Stimulated activated CD8-positive, alpha-beta memory T cell treated with anti-CD3 and anti-CD28 coated beads, Interleukin-15, amount 100 ng/mL, for 24 hours (primary cell): ENCODE measurements at places on chromosomes 5 and 9.

- no peak for DNase-seq
Observed at GRCh38 chr5:113053511-113053995, 77.0 kb downstream of the DCP2 start.

DNA sequence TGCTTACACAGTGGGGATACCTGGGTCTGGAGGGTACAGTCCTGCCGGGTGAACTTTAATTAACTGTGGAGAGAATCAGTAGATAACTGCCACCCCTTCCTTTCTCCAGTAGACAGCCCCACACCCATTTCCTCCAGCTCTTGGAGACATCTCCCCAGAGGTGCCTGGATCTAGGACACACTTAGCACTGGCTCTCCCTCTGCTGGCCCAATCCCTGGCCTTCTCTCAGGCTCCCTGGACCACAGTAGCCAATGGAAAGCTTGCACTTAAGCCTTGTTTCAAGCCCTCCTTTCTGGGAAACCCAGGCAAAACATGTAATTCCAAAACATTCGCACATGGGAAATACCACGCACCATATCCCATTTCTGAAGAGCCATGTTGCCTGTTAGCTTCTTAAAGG, 169.2 kb upstream of the GAS1 start:
- no peak for DNase-seq

DNA sequence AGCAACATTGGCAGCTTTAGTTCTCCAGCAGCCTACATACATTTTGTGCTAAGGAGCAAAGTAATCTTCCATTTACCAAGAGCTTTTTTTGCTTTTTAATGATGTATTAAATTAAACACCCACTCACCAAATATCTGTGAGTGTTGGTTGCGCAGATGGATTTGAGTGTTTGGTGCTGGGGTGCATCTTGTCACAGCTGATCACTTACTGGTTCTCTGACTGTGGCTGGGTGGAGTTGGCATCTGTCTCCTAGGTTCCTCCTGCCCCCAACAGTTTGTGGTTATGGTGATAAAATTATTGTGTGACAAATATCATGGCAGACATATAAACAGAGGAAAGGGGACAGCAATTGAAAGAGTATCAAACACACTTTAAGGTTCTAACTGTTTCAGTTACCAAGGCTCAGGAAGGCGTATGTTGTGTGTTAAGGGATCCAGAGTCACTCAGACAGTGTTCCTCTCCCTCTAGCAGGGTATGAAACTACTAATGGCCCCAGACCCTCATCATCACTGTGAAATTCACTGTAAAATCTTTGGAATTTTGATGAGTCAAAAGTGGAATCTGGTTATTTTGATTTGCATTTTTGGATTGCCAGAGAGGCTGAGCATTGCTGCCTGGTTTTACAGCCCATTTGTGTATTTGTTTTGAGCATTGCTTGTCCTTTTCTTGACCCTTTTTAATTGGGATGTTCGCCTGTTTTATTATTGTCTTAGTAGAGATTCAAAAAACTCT, 81.7 kb downstream of the PDE8B start:
- no peak for DNase-seq

- no peak for DNase-seq
Observed at GRCh38 chr9:77020413-77021290, 1.2 kb downstream of the FOXB2 start.

DNA sequence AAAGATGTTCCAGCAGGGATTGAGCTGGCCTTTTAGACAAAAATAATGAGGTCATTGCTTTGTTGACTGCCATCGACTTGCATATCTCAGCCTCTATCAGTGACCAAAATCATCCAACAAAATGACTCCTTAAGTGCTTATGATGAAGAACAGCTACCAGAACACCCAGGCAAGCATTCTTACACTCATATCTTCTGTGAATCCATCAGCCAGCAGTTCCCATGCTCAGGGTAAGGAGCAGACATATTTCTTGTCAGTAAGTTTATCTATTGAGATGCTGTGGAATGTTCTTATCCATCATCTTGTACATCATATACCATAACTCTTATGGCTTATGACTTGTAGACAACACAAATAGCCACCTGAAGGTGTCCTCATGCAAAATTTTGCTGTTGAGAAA, 20.2 kb upstream of the SPDL1 start:
- DNase-seq: no peak

- DNase-seq: no peak
Observed at GRCh38 chr5:3596261-3596825, 711 bp downstream of the IRX1 start.

DNA sequence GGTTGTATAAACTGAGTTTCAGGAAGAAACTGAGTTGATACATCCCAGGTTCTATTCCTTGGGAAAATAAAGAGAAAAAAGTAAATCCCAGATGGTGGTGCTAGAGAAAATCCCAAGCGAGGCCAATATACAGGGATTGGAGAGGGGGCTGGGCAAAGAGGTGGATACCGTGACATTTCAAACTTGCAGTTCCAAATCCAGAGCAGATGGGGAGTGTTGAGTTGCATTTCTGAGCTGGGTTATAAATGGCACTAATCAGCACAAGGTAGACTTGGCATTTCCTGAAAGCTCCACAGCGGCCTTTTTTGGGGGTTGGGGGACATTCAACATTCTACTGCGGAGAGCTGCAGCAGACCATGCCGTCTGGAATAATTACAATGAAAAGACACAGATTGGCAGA, 224.4 kb downstream of the NXNL2 start:
- DNase-seq: no peak

- no peak for DNase-seq
Observed at GRCh38 chr5:15133456-15133965, 261.9 kb upstream of the ANKH start.

DNA sequence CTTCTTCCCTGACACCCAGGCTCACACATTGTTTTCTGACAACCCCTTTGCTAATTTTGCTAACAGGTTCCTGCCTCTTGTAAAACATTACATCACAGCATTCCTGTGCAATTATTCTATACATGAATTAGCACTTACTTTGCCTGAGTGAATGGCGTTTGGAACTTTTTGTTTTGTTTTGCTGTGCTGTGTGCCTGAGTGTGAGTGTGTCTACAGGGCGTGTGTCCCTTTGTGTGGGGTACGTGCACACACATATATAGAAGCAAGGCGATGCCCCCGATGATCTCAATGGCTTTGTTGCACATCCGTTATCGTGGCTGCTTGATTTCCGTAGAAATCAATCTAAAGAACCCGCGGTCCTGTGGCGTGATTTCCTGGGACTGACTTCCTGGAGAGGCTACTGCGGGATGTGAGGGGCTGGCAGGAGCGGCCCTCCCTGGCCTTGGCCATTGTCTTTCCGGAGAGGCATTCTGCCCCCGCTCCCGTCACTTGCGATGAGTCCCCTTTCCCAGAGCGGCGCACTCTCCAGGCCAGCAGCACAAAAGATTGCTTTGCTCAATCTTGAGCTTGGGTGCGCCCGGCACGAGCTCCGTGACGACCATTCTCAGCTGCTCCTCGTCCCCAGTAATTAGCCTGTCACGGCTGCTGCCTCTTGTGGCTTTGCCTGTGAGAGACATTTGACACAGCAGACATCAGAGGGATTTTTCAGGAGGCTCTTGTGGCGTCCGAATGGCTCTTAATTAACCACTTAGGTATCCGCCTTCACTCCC, 398.1 kb upstream of the IRX1 start:
- DNase-seq: no peak

DNA sequence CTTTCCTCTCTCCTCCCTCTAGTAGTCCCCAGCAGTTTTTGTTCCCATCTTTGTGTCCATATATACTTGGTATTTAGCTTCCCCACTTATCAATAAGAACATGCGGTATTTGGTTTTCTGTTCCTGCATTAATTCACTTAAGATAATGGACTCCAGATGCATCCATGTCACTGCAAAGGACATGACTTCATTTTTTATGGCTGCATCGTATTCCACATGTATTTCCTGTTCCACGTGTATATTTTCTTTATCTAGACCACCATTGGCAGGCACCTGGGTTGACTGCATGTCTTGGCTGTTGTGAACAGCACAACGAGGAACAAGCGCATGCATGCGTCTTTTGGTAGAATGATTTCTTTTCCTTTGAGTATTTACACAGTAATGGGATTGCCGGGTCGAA, 6.2 kb downstream of the ZNF79 start:
- no peak for DNase-seq

GRCh38 chr9:110125763-110126351, 82.1 kb downstream of the C9orf152 start:
- no peak for DNase-seq

GRCh38 chr9:34991607-34992375, 2.2 kb downstream of the DNAJB5 start:
- no peak for DNase-seq

DNA sequence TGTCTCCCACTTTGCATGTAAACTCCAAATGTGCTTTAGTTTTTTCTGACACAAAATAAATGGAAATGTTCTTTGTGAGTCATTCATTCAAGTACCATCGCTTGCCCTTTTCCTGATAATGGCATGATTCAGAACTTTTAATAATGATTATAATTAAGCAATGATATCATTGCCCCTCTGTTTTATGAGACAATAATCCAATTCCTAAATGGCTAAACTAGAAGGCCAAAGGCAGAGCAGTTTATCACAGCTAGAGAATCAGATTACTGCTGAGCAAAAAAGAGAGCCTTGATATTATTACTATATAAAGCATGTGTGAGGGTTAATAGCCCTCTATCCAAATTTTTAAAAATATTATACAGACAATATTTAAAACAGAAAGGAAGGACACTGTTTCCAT, 484.2 kb upstream of the PTPRD start:
- no peak for DNase-seq

DNA sequence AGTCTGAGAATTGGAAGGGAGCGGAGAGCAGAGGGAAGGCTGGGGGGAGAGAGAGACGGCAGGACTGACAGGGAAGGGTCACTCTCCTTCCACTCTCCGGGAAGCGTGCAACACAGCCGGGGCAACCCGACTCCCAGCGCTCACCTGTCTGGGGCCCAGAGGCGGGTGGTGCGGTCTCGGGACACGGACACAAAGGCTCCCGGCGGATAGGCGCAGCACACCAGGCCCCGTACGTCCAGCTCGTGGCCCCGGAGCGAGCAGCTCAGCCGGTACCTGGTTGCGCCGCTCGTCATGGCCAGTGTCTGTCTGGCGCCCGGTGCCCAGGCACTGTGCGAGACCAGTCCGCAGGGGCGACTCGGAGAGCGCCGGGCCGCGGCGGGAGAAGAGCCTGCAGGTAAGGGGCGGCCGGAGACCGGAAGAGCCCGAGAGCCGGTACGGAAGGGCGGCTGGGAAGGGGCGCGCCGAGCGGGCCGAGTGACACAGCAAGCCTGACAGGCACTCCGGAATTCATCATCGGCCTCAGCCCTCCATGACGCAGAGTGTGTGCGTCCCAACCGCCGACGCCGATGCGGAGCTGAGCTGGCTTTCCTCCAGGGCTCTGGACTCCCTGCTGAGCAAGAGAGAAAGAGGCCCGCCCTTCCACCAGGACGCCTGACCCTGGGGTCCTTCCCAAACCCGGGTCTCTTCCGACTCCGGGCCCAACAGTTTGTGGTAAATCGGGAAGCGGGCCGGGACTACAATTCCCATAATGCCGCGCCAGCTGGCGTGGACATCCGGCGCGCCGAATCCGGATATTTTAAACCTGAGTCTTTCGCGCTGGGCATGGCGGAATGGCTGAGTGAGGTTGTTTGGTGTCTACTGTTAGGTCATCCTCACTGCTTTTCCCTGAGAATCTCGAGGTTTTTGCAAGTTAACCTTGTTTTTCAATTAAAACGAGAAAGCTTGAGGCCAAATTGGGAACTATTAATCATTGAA, at the start of gene PLAA:
Gene PLAA (minus strand): TSS at position 490 of the 975 bp plus-strand sequence. CDS start 197 bp downstream, at position 293.
- peak; percentile 58 for DNase-seq

DNA sequence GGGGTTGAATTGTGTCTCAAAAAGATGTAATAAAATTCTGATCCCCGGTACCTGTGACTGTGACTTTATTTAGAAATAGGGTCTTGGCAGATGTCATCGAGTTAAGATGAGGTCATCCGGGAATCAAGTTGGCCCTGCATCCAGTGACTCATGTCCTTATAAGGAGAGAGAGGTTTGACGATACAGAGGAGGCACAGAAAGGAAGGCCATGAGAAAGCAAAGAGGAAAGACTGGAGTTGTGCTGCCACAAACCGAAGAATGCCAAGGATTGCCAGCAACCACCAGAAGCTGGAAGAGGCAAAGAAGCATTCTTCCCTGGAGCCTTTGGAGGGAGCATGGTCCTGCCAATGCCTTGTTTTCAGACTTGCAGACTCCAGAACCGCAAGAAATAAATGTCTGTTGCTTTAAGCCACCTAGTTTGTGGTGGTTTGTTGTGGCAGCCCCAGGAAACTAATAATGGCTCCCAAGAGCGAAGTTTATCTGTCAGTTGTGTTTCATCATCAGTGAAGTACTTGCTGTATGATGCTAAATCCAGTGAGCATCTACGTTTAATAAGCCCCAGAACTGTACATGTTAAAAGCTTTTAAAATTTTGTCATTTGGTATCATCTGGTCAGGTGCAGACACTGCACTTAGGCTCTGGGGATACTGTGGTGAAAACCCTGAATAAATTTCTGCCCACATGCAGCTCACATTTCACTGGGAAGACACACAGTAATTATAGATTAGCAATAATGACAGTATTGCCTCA, 114.8 kb downstream of the TLE4 start:
- no peak for DNase-seq

- DNase-seq: no peak
Observed at GRCh38 chr5:161850491-161850890, 2.6 kb downstream of the GABRA1 start.

GRCh38 chr9:125586172-125586511, 120.9 kb downstream of the MAPKAP1 start:
- DNase-seq: no peak

DNA sequence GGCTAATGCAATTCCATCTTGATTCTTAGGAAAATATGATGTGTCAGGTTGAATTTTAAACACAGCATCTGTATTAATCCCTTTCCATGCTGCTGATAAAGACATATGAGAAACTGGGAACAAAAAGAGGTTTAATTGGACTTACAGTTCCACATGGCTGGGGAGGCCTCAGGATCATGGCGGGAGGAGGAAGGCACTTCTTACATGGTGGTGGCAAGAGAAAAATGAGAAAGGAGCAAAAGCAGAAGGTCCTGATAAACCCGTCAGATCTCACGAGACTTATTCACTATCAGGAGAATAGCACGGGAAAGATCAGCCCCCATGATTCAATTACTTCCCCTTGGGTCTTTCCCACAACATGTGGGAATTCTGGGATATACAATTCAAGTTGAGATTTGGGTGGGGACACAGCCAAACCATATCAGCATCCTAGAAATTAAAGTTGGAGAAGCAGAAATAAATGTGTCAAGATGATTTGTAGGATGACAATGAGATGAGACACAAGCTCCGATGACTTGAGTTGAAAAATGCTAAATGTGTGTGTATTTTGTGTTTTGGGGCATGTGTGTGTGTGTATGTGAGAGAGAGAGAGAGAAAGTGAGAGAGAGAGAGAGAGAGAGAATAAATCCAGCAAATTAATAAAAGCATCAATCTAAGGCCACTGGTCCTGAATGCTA, 48.5 kb upstream of the ANKRD55 start:
- no peak for DNase-seq
